ENCODE measurements at places on chromosomes 7 and 10.

DNA sequence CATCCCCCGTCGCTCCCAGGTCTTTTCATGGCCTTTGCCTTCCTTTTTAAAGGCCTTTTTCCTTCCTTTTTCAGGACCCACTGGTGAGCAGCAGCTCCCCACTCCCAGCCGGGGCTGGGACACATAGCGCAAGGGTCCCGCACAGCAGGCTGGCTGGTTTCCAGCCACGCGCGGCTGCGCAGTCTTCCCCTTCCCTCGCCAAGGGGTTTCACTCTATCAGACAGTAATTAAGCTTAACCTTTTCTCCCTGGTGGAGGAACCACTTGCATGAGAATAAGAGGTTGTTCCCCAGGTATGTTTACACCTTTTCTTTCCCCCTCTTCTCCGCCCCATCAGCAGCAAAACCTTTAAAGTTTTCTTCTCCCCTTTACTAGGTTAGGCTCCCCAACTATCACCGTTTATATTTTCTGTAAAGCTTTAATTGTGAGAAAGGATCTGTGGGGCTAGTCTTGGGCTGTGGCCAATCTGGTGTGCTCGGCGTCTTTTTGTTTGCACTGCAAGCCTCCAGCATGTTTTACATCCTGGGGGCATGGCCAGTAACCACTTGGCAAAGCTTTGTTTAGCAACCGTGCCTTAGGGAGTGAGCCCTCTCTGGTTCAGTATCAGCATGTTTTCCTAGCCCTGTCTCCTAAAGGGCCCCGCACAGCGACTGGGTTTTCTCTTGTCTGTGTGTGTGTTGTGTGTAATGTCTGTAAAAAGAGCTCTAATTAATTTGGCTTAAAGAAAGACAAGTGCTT is 219.6 kb downstream of the PHF14 start:
- peak; percentile 55 for DNase-seq

GRCh38 chr10:7696545-7696944 is 6.6 kb upstream of the ITIH2 start:
- DNase-seq = no peak

DNA sequence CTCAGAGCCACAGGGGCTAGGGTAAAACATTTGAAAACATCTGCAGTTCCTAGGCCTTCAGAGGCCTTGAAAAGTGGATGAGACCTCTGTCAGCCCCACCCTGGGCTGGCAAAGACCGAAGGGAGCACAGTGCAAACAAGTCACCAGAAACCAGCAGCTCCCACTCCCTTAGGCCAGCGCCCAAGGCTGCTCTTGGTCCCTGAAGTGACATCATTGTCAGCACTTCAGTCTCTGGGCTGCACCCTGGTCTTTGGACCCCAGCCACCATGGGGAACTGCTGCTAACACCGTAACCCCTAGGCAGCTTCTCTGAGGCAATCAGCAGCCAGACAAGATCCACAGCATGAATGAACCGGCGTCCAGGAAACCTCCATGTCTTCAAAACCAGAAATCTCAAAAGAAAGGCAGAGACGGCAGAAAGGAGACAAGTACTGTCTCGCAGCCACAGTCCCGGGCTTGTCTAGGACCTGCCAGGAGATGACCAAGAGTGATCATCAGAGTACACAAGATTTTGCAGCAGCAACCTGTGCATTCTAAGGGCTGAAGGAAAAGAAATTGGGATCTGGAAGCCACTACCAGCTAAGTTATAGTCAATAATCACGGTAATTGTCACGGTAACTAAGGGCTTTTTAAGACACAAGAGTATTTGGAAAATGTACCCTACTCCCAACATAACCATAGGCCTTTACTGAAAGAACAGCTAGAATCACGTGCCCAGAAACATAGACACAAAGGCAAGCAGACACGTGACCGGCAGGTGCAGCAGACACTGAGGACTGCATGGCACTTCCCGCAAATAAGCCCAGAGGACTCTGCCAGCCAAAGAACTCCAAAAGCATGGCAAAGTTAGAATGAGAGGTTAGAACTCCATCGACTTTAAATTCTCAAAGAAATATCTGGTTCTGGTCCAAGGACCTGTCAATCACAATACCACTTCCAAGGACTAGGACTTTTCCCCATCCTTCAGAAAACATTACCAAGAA is 23.3 kb downstream of the CPXM2 start:
- no peak for DNase-seq

DNA sequence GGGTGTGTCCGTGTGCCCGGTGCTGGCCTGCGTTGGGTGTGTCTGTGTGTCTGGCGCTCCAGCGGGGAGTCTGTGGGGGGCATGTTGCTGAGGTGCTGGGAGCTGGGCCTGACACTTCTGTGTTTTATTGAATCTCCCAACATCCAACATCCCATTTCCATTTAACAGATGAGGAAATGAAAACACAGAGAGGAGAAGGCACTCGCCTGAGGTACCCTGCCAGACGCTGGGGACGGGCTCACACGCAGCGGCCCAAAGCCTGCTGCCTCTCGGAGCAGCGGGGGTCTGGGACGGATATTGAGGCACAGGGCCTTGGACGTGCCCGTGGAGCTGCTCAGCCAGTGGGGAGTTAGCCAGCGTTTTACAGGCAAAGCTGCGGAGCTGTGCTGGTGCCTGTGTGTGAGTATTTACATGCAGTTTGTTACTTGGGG is 133.9 kb downstream of the DNAJB6 start:
- no peak for DNase-seq

GRCh38 chr7:69889976-69890351 is 291.7 kb downstream of the AUTS2 start:
- DNase-seq = no peak

GRCh38 chr7:4255336-4255735 is 426.8 kb upstream of the FOXK1 start:
- DNase-seq = no peak

GRCh38 chr7:94169682-94170081 is 165.5 kb upstream of the BET1 start:
- no peak for DNase-seq

- peak; percentile 85 for DNase-seq
These were observed 127.2 kb upstream of the RSU1 start for GRCh38 chr10:16944402-16944801.

DNA sequence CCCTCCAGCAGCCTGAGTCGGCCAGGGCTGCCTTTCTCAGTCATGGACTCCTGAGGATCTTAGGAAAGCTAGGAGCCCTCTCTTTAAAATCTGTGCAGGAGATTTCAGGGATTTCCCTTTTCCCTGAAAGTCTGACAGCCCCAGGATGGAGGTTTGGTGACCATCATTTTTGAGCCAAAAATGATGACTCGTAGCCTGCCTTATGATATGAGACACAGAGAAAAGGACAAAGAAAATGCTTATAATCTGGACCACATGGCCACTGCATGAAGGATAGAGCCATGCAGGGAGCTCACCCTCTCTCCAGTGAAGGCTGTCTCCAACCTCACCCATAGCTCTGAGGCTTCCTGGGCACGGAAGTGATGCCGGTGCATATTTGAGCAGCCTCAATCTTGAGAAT is 106.6 kb upstream of the CHST15 start:
- no peak for DNase-seq

DNA sequence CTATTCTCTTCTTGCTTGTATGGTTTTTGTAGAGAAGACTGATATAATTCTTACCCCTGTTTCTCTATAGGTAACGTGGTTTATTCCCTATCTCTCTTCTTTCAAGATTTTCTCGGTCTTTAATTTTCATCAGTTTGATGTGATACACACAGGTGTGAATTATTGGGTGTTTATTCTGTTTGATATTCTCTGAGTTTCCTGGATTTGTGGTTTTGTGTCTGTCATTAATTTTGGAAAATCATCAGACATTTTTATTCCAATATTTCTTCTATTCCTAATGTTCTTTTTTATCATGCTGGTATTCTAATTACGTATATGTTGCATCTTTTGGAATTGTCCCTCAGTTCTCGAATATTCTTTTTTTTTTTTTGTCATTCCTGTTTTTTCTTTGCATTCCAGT is 225.0 kb upstream of the CSTF2T start:
- DNase-seq = no peak

DNA sequence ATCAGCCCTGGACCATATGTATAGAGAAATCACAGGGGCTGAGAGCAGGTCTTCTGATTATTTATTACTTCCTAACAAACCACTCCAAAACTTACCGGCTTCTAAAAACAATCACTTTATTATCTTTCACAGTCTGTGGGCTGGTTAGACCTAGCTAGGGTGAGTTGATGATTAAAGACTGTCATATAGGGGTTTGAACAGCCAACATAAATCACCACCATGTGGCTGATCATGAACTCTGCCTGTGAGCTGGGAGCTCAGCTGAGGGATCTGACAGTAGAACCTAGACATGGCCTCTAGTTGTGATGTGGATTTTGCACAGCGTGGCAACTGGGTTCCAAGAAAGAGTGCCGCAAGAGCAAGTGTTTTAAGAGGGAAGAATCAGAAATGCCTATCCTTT is 305.4 kb downstream of the CSTF2T start:
- no peak for DNase-seq

DNA sequence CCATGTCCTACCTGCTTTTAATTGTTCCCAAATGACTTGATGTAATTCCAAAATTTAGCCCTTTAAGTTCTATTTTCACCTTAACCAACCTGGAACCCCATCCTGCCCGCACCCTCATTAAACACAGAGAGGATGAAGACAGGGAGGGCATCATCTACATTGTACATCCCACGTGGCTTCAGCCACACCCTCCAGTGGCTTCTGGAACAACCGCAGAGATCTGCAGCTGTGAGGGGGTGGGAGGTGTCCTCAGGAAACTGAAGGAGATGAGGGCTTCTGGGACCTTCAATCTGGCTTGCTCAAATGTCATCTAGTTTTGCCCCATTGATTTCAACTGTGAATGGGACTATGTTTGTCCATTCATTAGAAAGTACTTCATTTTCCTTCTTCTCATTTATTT is 39.0 kb downstream of the AKR1B1 start:
- DNase-seq = no peak

- DNase-seq = no peak
These were observed 268.0 kb downstream of the ADRA2A start for GRCh38 chr10:111344804-111345203.

GRCh38 chr10:120810298-120810697 is 40.9 kb upstream of the WDR11 start:
- no peak for DNase-seq

- DNase-seq = no peak
These were observed 548 bp downstream of the AGAP3 start for GRCh38 chr7:151086802-151087244.

- no peak for DNase-seq
These were observed 41.6 kb downstream of the HBP1 start for GRCh38 chr7:107210400-107210799.

- no peak for DNase-seq
These were observed 179.7 kb downstream of the GLI3 start for GRCh38 chr7:42057331-42057730.

DNA sequence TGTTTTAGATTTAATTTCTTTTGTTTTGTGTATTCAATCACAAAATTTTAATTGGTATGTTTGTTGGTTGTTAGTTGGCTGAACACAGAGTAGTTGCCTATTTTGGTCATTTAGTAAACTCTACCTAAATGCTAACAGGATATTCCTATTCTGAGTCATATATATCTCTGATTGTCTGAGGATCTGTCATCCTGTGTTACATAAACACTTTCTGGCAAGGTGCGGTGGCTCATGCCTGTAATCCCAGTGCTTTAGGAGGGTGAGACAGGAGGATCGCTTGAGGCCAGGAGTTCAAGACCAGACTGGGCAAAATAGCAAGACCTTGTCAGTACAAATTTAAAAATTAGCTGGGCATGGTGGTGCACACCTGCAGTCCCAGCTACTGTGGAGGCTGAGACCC is 178.6 kb downstream of the PLCE1 start:
- no peak for DNase-seq

GRCh38 chr7:6647080-6647479 is 10.0 kb downstream of the ZNF316 start:
- no peak for DNase-seq

GRCh38 chr10:1184541-1185430 is 128.6 kb downstream of the WDR37 start:
- DNase-seq = no peak

DNA sequence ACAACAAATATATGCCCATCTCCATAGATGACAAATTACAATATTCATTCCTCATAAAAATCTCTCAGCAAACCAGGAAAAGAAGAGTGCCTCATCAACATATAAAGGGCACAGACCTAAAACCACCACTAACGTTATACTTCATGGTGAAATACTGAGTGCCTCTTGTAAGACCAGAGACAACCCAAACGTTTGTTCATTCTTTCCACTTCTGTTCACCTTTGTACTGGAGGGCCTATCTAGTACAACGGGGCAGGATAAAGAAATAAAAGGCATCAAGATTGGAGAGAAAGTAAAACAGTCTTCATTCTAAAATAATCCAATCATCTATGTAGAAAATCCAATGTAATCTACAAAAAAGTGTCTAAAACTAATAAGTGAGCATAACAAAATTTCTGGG is 79.1 kb downstream of the LARP4B start:
- DNase-seq = no peak

DNA sequence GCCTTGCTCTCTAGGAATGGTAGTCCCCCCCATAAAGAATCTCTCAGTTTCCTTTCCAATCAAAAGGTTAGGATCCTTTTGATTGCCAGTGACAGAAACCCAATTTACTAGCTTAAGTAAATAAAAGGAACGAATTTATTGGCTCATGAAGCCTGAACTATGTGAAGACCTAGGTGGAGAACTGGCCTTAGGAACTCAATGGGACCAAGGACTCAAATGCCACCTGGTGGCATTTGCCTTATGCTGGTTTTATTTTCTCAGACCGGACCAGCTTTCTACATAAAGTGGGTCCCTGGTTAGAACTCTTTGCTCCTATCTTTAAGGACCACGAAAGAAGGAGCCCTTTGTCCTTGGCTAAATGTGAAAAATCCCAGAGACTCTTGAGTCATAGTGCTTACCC is 25.4 kb downstream of the CFTR start:
- no peak for DNase-seq

DNA sequence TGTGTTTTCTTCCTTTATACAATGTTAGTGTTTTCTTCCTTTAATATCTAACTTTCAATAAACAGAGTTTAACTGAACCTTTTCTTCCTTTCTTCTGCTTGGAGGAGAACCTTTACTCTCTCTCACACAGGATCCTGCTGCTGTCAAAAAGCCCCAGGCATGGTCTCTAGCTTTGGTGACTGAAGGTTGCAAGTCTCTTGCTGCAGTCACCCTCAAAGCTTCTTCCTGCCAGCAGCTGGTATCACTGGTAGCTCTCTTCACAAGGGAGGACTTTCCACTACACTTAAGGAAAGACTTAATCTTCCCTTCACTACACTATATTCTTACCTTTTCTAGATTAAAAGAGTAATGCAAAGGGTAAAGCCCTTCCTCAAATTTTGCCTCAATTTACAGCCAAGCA is 153.4 kb downstream of the SGMS1 start:
- no peak for DNase-seq

Data from stromal cell of bone marrow (primary cell).